ENCODE measurements at places on chromosomes 1 and 21.

DNA sequence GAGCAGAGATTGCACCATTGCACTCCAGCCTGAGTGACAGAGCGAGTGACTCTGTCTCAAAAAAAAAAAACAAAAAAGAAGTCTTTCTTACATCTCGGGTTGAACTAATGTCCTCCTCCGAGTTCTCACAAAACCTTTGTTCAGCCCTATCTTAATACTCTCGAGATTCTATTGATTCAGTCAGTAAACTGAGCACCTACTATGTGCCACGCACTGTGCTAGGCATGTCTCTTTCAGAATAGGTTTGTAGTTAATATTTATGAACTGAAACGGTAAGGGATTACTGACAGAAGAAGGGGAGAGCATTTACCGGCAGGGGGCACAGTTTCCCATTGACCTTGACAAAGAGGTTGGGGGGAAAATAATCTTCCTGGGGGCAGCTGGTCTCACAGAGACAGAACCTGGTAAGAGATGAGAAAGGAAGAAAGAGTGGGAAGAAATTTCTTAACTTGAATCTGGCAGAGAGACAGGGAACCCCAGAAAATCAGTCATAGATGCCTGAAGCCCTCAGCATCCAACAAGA, 3.4 kb downstream of the PIAS3 start:
- DNase-seq, result no peak

- DNase-seq, result no peak
These were observed 353.4 kb upstream of the NEGR1 start for GRCh38 chr1:72635719-72636118.

- no peak for DNase-seq
These were observed 4.9 kb upstream of the MAPKAPK2 start for GRCh38 chr1:206679738-206680211.

- no peak for DNase-seq
These were observed 77.0 kb downstream of the CTH start for GRCh38 chr1:70487910-70488665.

DNA sequence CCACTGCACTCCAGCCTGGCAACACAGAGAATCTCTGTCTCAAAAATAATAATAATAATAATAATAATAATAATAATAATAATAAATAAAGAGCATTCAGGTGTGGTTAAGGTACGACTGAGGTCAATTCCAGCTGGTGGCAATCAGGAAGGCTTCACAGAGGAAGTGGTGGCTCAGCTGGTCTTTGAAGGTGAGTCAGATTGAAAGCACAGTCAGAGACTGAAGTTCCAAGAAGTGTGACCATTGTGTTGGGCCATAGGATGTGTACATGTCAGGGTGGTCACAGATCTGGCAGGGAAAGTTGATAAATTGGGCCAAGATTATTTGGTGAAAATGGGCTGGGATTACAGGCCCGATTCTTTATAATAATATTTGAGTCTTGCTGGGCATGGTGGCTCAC, 31.0 kb upstream of the MED18 start:
- DNase-seq, result no peak

All from cortex of kidney (tissue), 1 donor.